Retina (tissue), 1 donor: ENCODE measurements at places on chromosomes 4 and X.

DNA sequence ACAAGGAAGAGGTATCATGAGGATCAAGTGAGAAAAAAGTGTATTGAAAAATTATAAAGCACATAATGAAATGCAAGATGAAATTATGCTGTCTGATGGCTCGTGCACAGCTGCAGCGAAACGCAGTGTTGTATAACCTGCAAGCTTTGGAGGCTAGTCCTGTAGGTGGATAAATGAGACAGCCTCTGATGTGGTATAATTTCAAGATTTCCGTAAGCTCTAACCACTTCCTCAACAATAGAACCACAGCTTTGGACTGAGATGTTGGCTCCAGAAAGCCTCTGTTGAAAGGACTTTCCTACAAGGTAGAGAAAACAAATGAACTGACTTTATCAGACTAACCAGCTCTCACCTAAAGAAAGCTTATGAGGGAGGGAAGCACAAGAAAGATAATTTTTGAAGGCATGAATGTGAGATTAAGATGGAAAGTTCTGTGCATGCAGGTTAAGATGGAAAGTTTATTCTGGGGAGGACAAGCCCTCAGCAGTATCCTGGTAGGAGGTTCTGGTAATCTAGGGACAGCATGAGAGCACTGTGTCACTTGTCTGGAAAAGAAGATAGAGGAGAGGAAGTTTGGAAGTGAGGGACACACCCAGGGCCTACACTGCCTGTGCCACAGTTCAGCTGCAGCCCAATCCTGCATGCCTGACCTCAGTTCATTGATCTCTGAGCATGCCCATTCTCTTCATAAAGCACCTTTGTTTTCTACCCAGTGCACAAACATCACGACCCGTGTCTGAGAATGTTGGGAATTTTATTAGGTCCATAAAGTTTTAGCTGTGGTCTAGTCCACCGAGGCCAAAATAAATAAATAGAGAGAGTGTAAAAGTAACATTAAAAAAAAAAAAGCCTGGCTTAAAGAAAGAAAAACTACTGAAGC is 161.5 kb upstream of the SFRP2 start:
- no peak for DNase-seq

- DNase-seq: no peak
Measured at GRCh38 chr4:111362941-111363361, 740.1 kb upstream of the PITX2 start.

- no peak for DNase-seq
Measured at GRCh38 chr4:48175328-48175727, 41.3 kb upstream of the TXK start.

DNA sequence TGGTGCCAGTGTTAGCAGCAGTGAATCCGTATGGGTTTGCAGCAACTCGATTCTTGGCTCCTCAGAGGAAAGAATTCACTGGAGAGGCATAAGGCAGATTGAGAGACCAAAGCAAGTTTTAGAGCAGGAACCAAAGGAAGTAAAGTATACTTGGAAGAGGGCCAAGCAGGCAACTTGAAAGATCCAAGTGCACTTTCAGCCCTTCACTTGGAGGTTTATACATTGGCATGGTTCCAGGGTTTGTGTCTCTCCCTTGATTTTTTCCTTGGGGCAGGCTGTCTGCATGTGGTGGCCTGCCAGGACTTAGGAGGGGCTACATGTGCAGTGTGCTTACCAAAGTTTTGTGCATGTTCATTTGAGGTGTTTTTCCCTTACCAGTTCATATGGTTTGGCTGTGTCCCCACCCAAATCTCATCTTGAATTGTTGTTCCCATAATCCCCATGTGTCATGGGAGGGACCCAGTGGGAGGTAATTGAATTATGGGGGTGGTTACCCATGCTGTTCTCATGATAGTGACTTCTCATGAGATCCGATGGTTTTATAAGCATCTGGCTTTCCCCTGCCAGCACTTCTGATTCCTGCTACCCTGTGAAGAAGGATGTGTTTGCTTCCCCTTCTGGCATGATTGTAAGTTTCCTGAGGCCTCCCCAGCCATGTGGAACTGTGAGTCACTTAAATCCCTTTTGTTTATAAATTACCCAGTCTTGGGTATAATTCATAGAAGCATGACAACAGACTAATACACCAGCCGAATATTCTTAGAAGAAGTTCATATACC is 86.2 kb upstream of the TSPAN5 start:
- no peak for DNase-seq

DNA sequence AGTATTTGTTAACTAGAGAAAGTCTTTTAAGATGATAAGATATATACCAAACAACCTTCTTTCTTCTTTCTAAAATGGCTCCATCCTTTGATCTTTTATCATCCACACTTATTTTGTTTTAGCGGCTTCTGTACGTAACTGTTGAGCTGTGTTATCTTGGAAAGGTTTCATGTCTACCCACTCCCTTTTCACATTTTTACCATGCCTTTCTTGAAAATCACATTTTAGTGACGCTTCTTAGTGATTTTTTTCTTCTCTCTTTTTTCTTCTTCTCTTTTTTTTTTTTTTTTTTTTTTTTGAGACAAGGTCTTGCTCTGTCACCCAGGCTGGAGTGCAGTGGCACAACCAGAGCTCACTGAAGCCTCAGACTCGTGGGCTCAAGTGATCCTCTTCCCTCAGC is 135.1 kb downstream of the CHIC2 start:
- DNase-seq: no peak
